NCI-H2171 (cell line): ENCODE measurements at places on chromosomes 2 and 18.

- DNase-seq: no peak
Observed at GRCh38 chr2:215879977-215880940, 133.1 kb downstream of the MREG start.

- DNase-seq: no peak
Observed at GRCh38 chr2:33051586-33052360, 105.0 kb downstream of the LTBP1 start.

GRCh38 chr2:58239243-58239925, 1.7 kb downstream of the FANCL start:
- DNase-seq: no peak

GRCh38 chr2:215430528-215431187, 5.2 kb downstream of the FN1 start:
- no peak for DNase-seq

DNA sequence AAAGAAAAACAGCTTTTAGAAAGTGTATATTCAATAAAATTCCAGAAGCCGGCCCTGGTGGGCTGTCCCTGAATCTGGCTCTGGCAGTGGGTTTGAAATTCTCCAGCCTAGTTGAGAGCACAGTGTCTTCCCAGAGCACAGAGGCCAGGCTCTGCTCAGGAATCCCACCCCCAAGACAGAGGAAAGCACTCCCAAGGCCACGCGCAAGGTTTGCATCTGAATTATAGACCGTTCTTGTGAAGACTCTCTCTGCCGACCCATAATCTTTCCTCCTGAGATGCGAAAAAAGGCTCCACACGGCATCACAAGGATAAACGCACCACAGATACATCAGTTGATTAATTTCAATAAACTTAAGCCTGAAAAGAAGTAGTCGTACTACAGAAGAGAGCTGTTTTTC, 342.2 kb downstream of the CMPK2 start:
- no peak for DNase-seq

GRCh38 chr2:186570604-186571003, 19.3 kb upstream of the ITGAV start:
- no peak for DNase-seq

DNA sequence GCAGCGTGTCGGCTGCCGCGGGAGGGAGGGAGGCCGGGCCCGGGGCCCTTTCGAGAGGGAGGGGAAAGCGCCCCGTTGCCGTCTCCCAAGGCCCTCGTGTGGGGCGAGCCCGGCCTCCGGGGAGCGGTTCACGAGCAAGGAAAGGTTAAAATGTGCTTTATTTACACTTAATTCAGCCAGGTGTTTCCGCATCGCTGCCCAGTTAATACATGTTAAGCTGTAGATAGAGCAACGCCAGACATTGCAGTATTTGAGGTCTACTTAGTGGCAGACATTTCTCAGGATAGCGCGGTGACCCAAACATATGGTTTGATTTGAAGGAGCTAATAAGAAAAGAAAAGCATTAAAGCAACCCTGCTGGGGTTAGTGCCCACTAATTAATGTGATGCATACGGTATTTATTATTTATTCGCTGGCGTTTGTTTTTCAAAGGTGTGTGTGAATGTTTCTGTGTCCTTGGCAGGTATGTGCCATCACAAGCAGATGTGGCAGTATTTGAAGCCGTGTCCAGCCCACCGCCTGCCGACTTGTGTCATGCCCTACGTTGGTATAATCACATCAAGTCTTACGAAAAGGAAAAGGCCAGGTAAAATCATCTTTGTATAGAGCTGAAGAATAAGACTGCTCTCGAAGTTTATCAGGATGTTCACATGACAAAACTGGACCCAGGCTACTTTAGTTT, 571 bp downstream of the EEF1B2 start:
- DNase-seq: peak; percentile 82

GRCh38 chr18:2326999-2327398, 244.3 kb downstream of the METTL4 start:
- no peak for DNase-seq

- no peak for DNase-seq
Observed at GRCh38 chr2:171547256-171547655, 25.0 kb downstream of the CYBRD1 start.

- no peak for DNase-seq
Observed at GRCh38 chr2:20796374-20796791, 26.5 kb downstream of the LDAH start.

DNA sequence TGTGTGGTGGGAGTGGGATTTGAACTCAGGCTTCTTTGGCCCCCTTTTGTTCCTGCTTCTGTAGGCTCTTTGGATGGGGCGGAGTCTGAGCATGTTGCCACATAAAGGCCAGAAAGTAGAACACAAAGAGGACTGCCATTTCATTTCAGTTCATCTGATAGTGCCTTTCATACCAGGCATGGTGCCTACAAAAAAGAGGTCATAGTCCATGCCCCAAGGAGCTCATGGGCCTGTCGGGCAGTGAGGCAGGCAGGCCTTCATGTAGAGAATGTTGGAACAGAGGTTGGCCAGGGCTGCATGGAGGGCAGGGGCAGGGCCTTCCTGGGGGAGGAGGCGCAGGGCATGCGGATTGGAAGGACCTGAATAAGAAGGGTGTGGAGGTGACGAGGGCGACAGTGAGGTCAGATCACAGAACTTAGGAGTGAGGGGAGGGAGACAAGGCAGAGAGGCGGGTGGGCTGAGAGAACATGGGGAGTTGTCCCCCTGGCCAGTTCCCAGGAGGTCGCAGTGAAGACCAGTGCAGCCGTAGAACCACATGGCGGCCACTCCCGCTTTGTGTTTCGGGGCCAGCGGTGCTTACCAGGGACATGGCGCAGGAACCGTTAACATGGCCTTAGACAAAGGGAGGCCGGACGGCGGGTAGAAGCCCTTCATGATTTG, 49.1 kb downstream of the ITGB1BP1 start:
- no peak for DNase-seq

GRCh38 chr2:41441958-41442357, 605.9 kb upstream of the PKDCC start:
- DNase-seq: no peak

DNA sequence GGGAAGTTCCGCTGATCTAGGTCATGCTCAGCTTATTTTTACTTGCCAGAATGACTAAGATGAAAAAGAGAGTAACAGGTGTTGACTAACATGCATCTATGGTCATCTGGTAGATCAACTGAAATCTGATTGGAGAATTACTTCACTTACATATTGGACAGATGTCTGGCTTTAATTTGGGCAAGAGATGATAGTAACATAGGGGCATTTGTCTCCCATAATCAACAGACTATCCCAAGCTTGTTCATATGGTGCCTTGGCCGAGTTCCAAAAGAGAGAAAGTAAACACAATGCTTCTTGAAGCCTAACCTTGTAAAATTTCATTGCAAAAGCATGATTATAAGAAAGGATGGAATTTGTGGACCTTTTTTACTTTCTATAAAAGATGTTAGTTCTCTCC, 503.7 kb downstream of the ADCYAP1 start:
- DNase-seq: peak; percentile 92

DNA sequence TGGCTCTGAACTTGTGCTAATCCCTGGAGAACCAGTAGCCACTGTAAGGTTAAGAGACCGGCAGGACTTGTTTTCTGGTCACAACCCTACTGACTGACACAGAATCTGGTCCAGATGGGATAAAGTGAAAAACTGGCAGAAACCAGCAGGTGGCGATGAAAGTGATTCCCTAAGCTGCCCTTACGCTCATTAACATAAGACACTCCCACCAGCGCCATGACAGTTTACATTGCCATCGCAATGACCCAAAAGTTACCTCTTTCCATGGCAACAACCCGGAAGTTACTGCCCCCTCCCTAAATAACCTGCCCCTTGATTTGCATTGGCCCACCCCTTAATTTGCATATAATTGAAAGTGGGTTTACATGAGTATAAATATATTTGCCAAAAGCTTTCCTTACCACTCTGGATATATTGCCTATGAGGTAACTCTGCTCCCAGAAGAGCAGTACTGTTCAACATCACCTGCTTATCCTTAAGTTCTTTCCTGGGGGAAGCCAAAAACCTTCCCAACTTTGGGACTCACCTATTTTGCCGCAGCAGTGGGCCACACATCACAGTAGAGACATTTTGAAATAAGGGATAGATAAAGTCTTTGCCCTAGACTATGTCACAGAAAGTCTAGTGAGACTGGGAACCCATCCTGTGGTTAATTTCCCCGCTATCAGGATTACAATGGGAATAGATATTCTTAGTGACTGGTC, 35.8 kb upstream of the AFF3 start:
- no peak for DNase-seq
